ENCODE measurements at places on chromosomes 13 and 19.

DNA sequence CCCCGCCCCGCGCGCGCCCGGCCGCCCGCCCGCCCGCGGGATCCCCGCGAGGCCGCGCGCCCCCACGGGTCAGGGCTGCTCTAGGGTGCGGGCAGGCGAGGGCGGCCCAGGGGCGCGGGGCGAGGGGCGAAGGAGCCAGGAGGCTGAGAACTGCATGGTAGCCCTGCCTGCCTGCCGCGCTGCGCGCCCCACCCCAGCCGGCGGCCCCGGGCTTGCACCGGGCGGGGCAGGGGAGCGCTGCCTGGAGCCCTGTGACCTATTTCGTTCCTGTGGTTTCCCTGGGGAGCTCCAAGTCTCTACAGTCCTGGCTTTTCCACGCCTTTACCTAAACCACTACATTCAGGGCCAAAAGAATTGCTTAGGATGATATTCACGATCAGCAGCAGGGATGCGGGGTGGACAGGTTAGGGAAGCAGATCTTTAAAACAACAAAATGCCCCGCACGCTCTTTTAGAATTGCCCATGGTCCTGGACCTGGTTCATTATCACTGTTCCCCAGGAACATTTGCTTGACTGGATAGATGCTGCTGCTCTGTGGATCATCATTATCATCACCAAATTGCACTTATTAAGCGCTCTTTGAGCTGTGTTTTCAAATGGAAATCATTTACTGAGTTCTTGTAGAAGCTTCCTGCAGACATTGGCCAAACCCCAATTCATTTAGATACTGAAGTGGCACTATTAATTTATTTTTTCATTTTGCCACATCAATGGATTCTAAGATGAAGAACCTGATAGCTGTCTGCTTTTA, 421 bp upstream of the GPR12 start:
- DNase-seq, result peak; percentile 15

DNA sequence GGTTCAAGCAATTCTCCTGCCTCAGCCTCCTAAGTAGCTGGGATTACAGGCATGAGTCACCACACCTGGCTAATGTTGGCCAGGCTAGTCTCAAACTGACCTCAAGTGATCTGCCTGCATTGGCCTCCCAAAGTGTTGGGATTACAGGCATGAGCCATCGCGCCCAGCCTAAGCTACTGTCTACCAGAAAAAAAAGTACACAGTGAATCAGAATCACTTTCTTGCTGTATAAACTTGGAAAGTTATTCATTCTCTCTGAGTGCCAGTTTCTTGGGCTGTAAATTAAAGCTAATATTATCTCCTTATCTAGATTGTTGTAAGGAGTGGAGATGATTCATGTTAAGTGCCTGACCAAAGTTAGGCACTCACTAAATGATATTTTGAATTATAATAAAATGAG, 242.8 kb downstream of the ENOX1 start:
- no peak for DNase-seq

DNA sequence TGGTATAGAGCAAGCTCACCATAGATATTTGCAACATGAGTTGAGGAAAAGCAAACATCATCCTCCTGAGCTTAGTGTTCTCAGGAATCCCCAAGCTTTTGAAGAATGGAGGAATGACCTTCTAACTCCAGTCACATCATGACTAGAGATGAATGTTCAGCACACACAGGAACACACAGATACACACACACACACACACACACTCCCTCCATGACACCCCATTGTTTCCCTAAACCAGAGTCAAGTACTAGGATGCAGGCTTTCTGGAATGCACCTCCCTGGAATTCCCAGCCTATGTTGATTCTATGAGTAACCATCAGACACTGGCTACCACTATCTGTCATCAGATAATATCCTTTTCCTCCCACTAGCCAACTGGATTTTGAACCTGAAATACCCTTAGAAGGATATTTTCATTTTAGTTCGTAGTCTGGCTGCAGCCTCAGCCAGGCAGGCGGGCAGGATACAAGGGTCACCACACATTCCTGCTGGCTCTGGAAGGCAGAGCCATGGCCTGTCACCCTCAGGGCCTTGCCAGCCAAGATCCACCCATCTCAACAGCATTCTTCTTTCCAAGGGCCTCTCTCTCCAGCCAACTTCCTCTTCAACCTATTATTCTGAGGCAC, 162.4 kb downstream of the FOXO1 start:
- DNase-seq, result no peak

DNA sequence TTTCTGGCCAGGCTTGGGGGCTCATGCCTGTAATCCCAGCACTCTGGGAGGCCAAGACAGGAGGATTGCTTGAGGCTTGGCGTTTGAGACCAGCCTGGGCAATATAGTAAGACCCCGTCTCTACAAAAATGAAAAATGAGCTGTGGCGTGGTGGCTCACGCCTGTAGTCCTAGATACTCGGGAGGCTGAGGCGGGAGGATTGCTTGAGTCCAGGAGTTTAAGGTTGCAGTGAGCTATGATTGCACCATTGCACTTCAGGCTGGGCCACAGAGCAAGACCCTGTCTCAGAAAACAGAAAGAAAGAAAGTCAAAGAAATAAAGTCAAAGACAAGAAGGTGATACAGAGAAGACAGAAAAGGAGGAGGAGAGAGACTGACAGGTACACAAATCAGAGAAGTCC, 2.5 kb upstream of the CACNG6 start:
- no peak for DNase-seq

DNA sequence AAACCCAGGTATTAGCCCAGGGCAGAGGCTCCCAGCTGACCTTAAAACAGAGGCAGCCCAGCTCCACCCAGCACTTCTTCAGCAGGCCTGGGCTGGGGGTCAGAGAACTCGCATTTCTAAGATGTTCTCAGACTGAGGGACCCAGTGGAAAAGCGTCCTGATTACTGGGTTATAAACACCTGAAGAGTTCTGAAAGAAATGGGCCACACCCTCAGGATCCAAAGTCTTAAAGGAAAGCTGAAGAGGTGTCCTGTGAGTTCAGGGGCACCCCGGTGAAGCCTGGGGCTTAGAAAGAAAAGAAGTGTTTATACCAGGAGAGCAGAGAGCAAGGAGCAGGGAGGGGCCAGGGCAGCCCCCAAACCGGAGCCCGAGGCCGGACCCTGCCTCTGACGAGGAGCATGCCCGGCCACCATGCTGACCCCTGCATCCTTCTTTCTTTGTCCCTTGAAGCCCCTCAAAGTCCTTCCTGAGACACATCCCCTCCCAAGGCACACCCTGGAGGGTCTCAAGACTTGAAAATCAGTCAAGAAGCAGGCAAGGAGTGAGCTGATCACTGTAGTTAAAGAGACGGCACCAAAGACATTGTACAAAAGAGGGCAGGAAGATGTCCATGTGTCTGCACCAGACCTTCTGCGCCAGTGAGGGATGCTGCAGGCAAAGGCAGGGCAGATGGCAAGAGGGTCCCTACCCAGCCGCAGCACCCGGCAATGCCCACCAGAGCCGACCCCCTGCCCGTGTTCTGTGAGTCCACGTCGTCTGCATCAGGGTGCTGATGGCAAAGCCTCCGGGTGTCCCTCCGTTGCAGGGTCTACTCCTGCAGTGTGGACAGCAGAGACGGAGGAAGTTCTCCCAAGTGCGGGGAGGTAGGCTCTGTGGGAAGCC, 10.6 kb upstream of the RAB20 start:
- no peak for DNase-seq

GRCh38 chr13:85445534-85445933, 353.7 kb downstream of the SLITRK6 start:
- DNase-seq, result no peak

DNA sequence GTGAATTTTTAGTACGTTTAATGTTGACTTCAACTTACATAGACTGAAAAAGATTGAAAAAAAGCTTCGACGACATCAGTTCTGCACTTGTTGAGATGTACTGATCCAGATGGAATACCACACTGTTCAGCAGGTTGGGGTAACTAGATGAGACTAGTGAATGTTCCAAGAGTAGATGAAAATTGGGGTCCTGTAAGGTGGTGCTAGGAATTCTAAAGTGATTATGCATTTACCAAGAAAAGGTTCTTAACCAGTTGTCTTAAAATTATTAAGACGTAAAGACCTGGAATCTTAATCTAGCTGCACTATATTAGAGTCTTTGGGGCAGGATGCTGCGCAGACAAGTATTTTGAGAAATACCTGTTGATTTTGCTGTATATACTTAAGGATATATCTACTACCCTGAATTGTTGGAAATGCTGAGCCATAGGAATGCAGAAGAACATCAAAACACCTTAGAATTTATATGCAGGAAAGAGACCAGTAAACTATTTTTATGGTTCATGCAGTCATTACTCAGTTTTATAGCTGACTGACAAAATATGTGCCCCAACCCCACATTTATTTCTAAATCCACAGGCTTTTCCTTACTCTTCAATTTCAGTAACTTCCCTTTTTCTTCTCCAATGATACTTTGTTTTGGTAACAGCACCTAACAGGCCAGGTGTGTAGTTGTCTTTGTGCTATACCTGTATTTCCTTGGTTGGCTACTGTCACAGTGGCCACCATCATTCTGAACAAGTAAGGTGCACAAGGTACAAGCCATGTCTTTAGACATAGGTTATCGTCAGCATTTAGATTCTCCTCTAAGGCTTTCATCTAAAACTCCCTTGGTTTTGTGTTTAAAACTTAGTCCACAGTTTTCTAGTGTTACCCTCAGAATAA, 8.6 kb downstream of the MIR17HG start:
- no peak for DNase-seq

- peak; percentile 98 for DNase-seq
These were observed 186.2 kb downstream of the EFNB2 start for GRCh38 chr13:106349080-106349931.

DNA sequence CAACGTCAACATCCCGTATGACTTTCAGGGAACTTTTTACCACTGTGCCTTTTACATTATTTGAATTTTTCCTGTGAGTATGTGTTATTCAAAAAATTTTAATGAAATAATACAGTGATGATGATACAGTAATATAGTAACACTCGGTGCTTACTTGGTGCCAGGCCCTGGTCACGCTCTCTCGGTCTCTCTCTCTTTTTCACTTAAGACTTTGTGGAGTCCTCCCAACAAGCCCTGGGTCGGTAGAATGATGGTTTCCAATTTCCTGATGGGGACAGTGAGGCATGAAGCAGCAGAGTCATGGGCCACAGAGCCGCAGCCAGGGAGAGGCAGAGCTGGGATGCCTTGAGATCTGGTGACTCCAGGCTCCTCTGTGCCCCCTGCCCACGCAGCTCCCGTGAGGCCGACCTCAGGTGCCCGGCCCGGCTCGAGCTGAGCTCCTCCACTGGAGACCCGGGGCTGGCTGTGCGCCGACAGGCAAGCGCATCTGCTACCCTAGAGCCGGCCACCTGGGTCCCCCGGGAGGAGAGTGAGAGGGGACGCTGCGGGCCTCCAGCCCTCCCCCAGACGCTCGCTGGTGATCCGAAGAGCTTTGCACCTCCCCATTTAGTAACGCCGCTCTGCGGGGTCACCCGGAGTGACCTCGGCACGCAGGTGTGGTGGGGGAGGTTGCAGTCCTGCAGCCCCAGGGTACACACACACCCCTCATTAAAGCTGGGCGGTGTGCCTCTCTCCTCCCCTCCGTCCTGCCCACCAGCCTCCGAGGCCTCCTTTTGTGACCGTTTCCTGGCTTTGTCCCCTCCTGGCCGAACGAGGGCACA, 4.4 kb upstream of the SBK3 start:
- DNase-seq, result peak; percentile 57

DNA sequence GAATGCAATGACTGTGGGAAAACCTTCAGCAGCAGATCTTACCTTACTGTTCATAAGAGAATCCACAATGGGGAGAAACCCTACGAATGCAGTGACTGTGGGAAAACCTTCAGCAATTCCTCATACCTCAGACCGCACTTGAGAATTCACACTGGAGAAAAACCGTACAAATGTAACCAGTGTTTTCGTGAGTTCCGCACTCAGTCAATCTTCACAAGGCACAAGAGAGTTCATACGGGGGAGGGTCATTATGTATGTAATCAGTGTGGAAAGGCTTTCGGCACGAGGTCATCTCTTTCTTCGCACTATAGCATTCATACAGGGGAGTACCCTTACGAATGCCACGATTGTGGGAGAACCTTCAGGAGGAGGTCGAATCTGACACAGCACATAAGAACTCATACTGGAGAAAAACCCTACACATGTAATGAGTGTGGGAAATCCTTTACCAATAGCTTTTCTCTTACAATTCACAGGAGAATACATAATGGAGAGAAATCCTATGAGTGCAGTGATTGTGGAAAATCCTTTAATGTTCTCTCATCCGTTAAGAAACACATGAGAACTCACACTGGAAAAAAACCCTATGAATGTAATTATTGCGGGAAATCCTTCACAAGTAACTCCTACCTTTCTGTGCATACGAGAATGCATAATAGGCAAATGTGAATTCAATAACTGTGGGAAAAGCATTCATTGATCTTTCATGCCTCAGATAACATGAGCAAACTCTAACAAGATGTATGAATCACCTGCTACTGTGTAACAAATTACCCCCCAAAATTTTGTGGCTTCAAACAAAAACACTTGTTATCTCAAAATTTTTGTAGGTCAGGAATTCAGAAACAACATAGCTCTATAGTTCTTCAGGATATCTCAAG, 13.8 kb downstream of the ZNF557 start:
- DNase-seq, result no peak

DNA sequence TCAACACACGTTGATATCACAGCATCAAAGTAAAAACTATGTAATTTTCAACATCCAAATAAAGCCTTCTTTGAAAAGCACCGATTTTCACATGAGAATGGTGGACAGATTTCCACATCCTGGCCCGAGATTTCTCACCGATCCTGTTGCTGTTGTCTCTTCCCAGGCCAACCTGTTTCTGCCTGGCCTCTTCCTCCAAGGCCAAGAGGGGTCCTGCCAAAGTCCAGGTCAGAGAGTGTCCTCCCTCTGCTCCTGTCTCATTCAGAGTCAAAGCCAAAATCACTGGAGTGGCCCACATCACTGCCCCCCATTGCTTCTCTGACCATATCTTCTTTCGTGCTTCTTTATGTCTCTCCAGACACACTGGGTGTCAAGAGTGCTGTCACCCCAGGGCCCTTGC, 49.5 kb downstream of the CHST8 start:
- no peak for DNase-seq

DNA sequence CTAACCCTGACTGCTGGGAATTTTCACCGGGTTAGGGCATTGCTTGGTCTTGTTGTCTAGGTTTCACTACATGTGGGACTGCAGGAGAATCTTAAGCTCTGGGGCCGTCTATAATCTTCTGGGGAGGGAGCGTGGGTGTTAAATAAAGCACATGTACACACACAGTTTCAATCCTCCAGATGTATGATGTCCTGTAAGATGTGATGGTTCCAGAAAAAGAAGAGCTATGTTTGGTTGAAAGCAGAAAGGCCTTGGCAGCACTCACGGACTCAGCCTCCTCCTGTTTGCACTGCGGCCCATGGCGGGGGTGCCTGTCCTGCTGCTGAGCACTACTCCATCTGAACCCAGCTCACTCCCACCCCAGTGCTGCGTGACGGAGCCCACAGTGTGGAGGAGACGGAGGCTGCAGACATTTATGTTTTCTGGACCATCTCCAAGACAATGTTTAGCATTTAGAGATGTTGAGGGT, 343.5 kb downstream of the TEX29 start:
- DNase-seq, result peak; percentile 12

DNA sequence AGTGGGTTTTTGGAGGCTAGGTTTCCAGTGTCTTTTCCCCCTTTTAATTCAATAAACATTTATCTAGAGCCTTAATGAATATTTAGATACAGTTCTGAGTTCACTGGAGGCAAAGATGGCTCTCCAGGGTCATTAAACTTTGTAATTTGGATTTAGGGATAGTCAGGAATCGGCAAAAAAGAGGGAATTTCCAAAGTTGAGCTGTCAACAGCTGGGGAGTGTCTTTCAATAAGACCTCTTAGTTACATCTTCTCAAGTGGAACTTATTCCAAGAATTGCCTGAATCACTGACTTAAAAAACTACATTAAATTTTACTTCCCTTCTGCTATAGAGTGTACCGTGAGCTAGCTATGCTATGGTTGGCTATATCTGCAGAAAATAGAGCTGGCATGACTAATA, 2.0 kb downstream of the LRCH1 start:
- DNase-seq, result no peak

GRCh38 chr13:48506092-48506701, 26.7 kb downstream of the RCBTB2 start:
- peak; percentile 84 for DNase-seq
